ENCODE measurements at places on chromosomes 5 and 9.

GRCh38 chr5:57751710-57752109 is 269.1 kb upstream of the ACTBL2 start:
- no peak for DNase-seq

DNA sequence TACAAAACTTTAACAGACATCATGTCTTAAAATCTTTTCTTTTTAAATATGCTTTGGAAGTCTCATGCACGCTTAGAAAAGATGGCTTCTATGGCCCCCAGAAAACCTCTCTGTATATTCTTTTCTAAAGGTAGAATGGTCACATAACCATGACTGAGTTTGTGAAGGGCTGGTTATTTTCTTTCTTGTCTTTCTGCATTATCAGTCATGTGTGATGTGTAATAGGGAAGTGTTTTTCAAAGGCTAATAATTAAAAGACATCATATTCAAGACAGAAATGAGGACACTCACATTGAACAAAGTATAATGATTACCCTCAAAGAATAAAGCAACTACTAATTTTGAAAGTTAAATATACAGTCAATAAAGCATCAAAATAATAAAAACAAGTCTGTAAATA is 253.4 kb downstream of the TRPM3 start:
- DNase-seq = no peak

DNA sequence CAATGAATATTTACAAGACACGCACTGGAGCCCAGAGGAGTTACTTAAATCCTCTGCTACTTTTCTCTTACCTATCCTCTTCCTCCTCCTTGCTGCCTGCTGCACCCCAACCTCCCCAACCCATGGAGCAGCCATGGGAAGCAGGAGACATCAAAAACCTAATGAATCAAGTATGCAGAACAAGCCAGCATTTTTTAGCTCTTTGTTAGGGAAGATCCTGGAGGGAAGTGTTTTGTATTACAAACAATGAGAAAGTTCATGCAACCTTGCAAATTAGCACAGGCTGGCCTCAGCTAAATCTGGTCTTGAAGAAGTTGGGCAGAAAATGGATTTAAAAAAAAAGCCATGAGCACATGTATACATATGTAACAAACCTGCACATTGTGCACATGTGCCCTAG is 498.8 kb downstream of the KIF4B start:
- DNase-seq = no peak

DNA sequence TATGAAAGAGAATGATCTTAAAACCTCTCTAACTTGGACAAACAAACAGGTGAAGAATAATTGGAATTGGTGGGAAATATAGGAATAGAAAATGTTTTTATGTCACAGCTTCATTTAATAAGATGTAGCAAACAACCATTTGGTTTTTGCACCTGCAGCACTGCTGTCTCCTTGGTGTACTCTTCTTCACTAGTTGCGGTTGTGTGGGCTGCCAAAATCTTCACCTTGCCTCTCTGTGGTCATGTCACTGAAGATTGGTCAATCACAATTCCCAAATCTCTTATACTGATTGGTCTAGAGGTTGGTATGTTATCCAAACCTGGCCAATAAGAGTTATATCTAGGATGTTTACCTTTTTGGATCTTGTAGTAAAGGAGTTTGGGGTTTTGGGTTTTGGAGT is 88.7 kb downstream of the FGF10 start:
- DNase-seq = no peak

DNA sequence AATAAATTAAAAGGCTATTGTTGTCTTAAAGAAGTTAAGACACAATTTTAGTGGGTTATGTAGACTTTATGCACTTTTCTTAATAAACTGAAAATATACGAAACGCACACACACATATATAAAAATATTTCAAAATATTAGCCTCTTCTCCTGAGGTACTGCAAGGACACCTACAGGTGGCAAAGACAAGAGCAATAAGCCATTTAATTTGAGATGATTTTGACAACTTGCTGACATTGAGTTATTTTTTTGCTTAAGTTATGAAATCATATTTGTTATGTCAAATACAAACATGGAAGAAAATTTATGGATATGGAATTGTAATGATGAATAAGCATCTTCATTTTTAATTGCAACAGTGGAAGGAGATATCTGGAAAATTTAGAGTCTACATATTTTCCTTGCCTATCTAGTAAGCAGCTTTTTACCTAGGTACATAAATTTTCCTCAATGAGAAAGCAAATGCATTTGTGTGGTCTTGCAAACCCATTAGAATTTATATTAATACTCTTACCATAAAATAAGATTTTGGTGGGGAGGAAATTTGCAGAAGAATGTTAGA is 301.6 kb downstream of the ISL1 start:
- no peak for DNase-seq

- DNase-seq = no peak
Observed at GRCh38 chr5:10420468-10420867, 21.2 kb upstream of the ROPN1L start.

- no peak for DNase-seq
Observed at GRCh38 chr5:12023614-12024241, 119.5 kb upstream of the CTNND2 start.

GRCh38 chr5:147483961-147484707 is 25.7 kb downstream of the DPYSL3 start:
- DNase-seq = no peak

- no peak for DNase-seq
Observed at GRCh38 chr5:176530983-176531901, 6.0 kb downstream of the RNF44 start.

- no peak for DNase-seq
Observed at GRCh38 chr9:88753691-88754367, 218.9 kb downstream of the NXNL2 start.

- DNase-seq = no peak
Observed at GRCh38 chr5:127550652-127551409, 33.4 kb downstream of the PRRC1 start.

DNA sequence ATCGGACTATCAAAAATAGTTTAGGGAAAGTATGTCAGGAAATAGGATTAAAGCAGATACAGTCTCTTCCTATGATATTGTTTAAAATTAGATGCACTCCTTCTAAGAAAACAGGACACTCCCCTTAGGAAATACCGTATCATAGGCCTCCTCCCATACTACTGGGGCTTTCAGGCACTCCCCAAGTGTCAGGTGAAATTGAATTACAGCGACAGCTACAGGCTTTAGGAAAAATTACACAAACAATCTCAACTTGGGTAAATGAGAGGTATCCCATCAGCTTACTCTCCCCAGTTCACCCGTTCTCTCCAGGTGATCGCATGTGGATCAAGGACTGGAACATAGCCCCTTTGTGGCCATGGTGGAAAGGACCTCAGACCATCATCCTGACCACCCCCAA is 110.4 kb upstream of the EPB41L4A start:
- no peak for DNase-seq

GRCh38 chr9:125767349-125767748 is 20.2 kb downstream of the PBX3 start:
- DNase-seq = no peak

- no peak for DNase-seq
Observed at GRCh38 chr9:70407081-70407503, 7.4 kb downstream of the KLF9 start.

DNA sequence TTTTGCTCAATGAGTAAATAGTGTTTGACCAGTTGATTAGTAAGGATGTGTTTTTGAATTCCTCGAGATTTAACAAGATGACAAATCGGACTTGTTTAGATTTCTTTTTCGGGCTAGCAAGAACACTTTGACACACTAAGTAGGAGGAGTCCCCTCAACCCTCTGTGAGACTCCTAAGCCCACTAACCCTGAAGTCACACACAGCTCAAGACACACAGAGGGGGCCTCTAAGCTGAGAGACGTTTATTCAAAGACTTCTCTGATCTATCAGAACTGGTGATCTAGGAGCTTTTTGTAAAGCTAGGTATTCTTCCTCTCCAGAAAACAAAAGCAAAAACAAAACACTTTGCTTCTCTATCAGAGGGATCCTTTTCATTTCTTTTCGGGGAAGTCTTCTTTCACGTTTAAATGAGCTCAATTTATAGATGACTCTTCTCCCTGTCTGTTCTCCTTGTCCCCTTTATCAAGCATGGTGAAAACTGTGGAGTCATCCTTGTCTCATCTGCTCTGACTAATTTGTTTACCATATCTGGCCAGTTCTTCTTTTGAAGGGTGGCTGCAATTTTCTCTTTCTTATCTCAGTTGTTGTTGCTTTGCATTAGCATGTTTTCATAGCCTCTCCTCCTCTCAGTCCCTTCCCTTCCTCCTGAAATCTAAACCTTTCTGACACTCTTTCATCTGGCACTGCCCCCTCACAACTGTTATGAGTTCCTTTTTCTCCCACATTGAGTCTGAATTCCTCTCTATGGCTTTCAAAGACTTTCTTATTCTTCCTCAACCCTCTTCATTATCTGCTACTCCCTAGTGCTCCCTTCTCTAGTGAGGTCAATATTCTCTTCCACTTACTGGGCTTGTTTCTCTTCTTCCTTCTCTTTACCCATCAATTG is 68.5 kb upstream of the RAI14 start:
- DNase-seq = no peak

DNA sequence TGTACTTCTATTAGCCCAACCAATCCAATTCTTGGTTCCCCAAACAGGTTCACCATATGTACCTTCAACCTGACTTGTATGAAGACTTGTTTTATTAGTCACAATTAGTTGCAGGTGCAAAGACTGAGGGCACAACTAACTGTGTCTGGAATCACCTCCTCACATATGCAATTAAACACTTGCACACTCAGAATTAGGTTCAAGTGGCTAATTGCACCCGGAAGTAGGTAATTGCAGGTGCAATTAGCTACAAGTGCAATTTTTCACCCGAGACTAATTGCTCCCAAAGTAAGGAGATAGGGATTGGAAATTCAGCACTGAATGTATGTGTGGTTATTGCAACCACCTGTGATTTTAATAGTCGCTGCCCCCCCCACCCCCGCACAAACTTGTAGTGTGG is 338.9 kb downstream of the ZSWIM6 start:
- no peak for DNase-seq

GRCh38 chr5:124860291-124860655 is 113.8 kb upstream of the ZNF608 start:
- DNase-seq = no peak

DNA sequence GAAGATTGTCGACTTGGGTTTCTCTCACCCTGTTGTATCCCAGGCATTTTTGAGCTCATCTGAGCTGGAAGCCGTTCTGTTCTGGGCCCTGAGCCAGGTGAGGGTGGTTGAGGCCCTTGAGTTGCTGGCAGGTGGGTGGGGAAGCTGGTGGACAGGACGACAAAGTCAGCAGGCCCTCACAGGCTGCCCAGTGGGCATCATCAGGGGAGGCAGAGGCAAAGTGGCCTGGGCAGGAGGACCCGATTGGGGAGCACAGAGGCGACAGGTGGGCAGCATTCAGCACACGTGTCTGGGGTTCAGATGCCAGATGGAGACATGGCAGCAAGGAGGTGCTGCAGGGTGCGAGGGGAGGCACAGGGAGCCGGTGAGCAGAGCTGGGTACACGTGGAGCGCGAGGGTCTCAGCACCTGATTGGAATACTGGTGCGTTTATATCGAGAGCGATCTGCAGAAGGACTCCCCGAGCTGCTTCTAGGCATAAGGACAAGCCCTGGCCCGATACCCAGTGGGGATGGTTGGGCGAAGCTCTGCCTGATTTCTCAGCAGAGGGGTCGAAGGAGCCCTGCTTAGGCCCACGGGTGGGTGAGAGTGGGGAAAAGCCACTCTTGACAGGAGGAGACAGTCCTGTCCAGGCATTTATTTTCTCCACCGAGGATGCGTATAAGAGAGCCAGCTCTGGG is 49.0 kb upstream of the SUSD3 start:
- DNase-seq = no peak

DNA sequence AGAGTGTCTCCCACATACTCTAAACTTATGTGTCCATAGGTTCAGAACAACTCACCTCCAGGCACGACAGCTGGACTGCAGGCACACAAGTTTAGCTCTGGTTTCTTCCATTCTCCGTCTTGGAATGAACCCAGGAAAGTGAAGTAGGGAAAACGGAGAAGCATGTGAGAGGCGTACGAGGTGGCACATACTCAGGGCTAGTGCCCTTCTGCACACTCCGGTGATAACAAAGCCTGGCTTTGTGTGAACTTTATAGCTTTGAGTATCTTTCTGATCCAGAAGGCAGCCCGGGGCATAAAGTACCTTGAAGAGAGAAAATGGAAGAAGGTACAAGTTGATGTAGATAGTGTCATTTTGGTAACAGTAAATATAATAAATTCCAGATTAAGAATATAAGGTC is 11.1 kb upstream of the HTR4 start:
- DNase-seq = no peak

GRCh38 chr5:36334315-36334714 is 32.6 kb upstream of the RANBP3L start:
- DNase-seq = no peak

GRCh38 chr5:111655169-111655924 is 101.6 kb downstream of the NREP start:
- DNase-seq = no peak

DNA sequence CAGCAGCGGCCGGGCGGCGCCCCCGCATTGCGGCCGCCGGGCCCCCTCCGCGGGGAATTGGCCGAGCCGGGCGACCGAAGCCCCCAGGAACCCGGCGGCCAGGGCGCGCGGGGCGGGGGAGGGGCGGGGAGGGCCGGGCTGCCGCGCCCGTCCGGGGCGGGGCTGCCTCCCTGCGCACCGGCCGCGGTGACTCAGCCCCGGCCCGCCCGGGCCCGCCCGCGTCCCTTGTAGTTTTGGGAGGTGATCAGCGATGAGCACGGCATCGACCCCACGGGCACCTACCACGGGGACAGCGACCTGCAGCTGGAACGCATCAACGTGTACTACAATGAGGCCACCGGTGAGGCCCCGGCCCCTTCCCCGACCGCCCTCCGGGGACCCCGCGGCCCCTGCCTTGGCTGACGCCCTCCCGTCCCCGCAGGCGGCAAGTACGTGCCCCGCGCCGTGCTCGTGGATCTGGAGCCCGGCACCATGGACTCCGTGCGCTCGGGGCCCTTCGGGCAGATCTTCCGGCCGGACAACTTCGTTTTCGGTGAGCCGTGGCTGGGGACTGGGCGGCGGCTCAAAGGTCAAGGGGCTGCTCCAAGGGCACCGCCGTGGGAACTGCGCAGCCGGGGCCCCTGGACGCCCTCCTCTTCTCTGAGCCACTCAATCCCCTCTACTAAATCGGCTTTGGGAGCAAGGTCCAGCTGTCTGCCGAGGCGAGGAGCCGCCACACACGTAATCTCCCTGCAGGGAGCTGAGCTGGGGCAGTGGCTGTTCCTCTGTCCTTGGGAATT is 592 bp downstream of the TUBB4B start:
- no peak for DNase-seq

GRCh38 chr9:80093695-80094094 is 521.9 kb downstream of the TLE4 start:
- DNase-seq = no peak

DNA sequence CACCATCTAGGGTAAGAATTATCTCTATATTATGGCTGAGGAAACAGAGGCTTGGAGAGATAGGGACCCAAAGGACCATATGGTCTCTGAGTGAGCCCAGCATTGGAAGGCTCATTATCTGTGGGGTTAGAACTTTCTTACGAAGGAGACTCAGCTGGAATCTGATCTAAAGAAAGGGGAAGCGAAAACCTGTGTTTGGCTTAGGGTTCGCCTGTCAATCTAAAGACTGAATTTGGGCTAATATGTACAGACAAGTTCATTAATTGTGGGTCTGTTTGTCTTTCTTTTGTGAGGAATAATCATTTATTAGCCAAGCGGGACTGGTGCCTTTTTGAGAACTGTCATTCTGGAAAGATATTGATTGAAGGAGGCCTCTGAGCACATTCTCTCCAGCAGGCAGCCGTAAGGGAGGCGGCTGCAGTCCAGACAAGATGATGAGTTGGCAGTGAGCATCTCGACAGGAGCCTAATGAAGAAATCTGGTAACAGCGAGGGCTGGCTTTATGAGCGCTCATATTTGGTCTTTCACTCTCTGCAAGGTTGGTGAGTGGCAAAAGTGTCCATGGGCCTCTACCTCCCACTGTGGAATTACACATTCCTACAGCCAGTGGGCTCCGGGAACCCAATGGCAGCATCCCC is 104.2 kb upstream of the GPR151 start:
- DNase-seq = no peak
